Brain (organoid and tissue), 16 donors: ENCODE measurements at places on chromosomes 13 and 19. TPM values are rescaled to one million over a fixed set of nuclear protein-coding genes. Genes with fewer than 3 reads are reported as not detected.

Gene ACER1
- not detected for polyA plus RNA-seq

Gene SIX5
- polyA plus RNA-seq, result 4.5 TPM

Gene FCGBP
- 12.3 TPM for polyA plus RNA-seq

Gene BEST2
- polyA plus RNA-seq, result 0.20 TPM

GRCh38 chr19:6970021-6970420 lies 51.2 kb downstream of the MBD3L2B start:
- DNase-seq, result no peak

DNA sequence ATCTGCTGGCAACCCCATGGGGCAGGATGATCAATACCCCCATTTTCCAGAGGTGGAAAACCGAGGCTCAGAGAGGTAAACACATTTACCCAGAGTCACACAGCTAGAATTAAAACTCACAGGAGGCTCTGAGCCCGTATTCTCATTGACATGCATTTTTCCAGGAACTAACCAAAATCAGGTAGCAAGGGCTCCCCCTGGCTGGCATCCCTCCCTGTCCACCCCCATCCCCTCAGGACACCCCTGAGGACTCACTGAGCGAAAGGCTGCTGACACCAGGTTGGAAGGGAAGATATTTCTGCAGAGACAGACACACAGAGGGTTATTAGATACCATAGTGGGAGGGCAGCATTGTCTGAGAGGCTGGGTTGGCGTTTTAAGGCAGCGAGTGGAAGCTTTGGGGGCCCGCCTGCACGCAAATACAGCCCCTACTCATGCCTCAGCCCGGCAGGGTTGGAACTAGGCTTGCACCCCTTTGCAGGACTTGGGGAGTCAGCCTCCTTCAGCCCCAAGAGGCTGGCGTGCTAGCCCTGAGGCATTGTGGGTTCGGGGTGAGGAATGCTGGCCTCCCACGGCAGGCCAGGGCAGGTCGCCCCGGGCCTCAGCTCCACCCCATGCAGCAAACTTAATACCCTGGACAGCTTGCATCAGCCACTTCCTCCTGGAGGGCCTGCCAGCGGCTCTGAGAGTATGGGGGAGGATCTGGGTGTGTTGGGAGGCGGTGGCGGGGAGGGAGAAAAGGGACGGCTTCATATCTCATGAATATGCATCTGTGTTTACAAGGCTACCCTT lies 3.9 kb downstream of the SLC1A5 start:
- no peak for DNase-seq

GRCh38 chr13:30299786-30300185 lies 7.6 kb downstream of the KATNAL1 start:
- DNase-seq, result no peak

GRCh38 chr13:105474983-105475610 lies 1060.4 kb downstream of the EFNB2 start:
- DNase-seq, result no peak
